ENCODE measurements at places on chromosomes 12 and 14.

DNA sequence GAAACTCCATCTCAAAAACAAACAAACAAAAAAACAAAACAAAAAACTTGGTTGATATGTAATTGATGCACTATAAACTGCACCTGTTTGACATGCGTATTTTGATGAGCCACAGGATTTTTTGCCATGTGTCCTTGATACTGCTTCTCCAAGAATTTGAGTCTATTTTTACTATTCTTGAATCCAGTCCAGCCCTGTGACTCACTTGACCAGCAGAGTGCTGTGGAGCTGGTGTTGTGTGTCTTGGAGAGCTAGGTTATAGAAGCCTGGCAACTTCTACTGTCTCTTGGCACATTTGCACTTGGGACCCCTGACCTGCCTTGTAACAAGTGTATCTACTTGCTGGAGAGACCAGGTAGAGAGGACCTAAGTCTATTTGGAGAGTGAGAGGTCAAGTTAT lies 52.0 kb downstream of the KLRG1 start:
- no peak for DNase-seq

DNA sequence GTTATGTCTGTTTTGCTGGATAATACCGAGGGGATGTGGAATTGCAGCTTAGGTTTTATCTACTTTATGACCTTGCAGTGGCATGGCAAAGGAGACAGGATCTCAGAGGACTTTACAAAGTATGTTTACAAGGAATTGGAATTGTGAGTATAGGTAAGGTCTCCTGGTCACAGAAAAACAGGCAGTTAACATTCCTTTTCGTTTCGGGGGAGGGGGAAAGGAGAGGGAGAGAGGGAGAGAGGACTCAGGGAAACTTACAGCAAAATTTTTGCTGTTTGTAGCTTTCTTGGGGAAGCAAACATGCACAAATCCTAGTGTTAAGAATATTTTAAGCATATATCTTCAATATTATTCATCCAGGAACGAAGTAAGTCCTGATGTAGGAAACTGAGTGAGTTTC lies 590.5 kb upstream of the LRFN5 start:
- DNase-seq, result no peak

- no peak for DNase-seq
Measured at GRCh38 chr12:800401-800800, 48.0 kb downstream of the WNK1 start.

DNA sequence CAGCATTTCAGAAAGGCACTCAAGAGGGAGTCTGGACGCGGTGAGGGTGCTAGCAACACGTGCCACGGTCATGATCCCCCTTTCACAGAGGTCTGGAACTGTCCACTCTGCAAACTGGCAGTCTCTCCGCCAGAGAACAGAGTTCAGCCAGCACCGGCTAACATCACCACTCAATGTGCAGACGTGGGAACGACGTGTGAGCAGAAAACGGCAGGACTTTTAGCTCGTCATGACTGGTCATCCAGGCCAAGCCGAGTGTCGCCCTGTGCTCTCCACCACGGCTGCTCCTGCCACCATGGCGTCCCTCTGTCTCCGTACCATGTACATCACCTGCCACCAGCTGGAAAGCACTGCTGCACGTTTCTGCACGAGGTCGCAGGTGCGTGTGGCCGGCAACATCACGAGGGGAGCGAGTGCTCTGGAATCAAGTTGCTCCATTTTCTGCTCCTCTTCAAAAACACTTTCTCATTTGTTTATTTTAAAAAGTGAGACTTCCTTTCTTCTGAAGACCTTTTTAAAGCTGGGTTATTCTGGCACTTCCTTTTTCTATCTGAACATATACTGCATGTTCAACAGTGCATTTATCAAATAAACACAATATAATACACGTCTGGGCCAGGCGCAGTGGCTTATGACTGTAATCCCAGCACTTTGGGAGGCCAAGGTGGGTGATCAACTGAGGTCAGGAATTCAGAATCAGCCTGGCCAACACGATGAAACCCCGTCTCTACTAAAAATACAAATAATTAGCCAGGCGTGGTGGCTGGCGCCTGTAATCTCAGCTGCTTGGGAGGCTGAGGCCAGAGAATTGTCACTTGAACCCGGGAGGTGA lies 28.0 kb downstream of the SLC15A4 start:
- DNase-seq, result no peak

DNA sequence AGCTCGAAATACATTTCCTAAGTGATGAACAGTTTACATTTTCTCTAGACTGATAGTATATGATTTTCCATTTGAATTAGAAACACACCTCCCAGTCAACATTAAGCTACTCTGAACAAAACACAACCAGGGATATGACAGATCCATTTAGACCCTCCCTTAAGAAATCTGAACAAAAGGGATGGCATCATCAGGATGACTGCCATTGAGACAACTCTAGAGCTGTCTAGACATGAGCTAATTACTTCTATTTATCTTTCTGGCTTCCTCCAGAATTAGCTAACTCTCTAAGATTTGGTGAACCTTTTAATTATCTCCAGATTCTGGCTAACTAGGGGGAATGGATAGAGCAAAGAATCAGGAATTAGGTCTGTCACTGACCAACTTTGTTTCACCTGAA lies 92.9 kb upstream of the IGF1 start:
- no peak for DNase-seq

GRCh38 chr12:67928621-67929383 lies 60.4 kb upstream of the IFNG-AS1 start:
- no peak for DNase-seq

DNA sequence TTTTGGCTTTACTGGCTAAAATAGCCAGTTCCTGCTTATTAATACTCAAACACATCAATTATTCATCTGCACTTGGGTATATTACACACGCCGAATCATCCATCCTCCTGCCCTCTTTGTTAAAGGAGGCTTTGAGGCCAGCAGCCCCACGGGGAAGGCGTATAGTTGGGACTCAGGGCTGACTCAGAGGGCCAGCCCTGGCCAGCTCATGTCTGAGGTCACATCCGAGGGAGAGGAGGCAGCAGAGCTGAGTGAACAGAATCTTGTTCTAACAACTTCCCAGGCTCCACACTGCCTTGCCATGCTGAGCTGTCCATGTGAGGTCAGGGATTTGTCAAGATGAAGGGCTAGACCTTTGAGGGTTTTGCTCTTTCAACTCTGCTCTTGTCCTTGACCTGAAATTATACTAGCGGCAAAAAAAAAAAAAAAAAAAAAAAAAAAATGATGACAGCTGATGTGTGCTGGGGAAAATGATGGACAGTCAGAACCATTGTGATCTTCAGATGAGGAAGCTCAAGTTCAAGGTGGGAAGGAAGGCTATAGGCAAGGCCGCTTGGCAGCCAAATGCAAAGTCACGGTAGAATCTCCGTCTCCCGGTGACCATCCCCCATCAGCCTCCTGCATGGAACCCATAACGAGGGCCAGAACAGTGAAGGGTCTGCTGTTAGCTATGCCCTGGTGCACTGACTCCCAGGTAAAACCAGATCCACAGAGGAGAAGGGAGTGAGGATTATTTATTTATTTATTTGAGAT lies 12.5 kb upstream of the MARK3 start:
- DNase-seq, result no peak

DNA sequence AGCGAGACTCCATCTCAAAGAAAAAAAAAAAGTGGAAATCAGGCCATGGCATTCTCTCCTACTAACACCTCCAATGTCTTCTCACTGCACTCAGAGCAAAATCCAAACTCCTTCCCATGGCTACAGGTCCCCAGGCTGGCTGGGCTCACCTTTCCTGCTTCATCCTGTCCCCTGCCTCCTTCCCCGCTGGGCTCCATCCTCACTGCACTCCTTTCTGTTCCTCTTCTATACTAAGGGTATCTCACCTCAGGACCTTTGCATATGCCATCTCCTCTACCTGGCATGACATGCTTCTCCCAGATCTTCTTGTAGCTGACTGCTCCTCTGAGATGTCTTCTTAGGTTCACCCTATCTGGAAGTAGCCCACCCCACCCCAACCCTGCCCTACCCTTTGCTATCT lies 111.1 kb downstream of the DPF3 start:
- DNase-seq, result no peak

- no peak for DNase-seq
Measured at GRCh38 chr12:130455161-130455560, 117.5 kb downstream of the PIWIL1 start.

DNA sequence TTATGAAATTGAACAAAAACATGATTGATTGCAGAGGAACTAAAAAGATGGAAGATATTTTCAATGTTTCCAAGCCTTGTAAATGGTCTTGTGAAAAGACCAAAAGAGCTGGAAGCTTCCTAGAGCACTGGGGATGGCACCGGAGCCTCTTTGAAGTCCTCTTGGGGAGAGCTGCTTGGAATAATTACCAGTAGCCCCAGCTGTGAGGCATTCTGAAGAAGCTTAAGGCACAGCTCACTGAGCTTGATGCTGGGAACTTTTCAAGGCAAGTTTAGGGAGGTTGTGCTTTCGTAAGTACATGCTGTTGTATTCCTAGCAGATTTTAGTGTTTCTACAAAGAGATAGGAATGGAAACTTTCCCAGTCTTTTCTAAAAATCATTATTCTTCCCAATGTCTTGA lies 13.9 kb downstream of the PDZRN4 start:
- no peak for DNase-seq

DNA sequence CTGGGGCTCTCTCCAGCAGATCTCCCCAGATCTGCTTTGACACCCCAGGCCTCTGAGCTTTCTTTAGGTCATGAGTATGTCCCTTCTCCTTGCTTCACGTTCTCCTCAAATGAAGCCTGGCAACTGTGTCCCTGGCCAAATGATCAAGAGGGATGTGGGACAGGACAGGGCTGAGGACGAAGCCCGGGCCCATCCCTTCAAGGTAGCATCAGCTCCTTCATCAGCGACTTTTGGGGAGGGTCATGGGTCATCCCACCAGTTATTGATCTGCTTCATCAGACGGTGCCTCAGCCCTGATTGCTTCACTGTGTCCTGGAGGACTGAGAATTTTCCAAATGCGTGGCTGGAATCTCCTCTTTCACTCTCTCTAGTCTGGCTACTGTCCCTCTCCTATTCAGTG lies 32.3 kb downstream of the ACADS start:
- DNase-seq, result no peak

- DNase-seq, result no peak
Measured at GRCh38 chr12:64008596-64008995, 164.1 kb downstream of the SRGAP1 start.

DNA sequence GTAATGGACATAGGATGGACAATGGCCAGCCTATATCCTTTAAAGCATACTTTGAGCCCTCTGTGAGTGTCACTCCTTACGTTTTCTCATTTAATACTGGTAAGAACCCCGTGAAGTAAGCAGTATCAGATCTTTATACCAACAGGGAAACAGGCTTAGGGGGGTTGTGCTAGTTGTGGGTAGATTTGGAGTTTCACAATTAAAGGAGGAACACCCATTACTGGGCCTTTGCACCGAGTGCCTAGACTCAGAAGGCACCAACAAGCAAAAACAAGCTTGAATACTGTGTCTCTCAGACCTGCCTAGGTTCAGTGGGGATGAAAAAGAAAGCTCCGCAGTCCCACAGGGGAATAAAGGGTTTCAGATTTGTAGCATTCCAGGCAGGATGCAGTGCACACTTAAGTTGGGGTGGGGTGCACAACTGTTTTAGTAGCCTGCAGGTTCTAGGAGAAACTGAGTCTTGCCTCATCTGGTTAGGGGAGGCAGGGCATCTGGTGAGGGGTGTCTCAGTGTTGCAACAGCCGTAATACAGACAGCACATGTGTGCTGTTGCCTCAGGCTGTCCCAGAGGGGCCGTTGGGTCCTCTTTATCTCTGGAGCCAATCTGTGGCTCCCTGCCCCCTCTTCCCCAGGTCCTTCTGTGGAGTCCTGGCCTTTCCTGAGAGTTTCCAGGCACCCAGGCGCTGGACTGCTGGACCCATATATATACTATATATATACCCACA lies 51.2 kb downstream of the IRAK3 start:
- no peak for DNase-seq

DNA sequence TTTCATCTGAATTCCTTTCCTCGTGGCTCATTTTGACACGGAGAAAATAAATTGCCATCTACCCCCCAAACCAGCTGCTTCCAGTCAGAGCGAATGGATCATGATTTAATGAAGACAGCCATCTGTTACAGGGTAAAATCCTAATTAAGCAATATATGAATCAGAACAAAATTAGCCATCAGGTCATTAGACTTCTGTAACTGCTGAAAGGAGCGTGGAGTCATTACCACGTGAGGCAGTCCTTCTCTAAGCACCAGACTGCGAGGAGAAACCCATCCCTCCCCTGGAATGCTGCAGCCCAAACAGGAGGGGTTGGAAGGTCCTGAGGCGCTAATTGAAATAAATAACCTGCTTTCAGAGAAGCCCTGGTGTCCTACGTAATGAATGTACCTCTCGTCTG lies 51.1 kb upstream of the TCL1A start:
- DNase-seq, result no peak

DNA sequence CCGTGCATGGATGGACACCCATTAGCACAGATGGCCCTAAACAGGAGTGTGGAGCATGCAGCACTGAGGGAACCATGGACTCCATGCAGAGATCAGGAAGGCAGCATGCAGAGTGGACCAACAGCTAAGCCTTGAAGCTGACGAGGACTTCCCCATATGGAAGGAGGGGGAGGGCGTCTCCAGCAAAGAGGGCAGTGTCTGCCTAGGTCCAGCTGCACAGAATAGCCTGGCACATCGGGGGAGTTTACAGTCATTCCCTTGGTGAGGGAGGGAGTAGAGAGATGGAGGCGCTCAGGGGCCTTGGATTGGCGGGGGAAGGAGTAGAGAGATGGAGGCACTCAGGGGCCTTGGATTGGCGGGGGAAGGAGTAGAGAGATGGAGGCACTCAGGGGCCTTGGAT lies 64.5 kb downstream of the ANKRD9 start:
- no peak for DNase-seq

- no peak for DNase-seq
Measured at GRCh38 chr12:42128327-42128726, 16.3 kb downstream of the GXYLT1 start.

- no peak for DNase-seq
Measured at GRCh38 chr12:10705655-10706054, 17.5 kb downstream of the YBX3 start.

- DNase-seq, result no peak
Measured at GRCh38 chr12:1034243-1034642, 43.2 kb downstream of the ERC1 start.

DNA sequence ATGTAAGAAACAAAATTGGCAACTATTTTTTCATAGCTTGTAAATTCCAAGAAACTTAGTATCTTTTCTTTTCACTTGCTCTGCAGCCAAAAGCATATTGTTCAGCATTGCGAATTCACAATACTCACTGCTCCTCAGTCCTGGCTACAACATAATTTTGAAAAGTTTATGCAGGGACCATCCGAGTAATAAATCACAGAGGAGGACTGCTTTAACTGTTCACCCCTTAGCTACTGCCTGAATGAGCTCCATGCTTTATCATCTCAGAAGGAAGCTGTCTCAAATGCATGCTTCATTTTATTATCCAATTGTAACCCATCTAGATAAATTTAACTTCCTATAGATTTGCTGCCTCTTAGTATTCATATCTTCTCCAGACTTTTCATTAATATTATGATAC lies 827.8 kb downstream of the DIO2 start:
- DNase-seq, result no peak

DNA sequence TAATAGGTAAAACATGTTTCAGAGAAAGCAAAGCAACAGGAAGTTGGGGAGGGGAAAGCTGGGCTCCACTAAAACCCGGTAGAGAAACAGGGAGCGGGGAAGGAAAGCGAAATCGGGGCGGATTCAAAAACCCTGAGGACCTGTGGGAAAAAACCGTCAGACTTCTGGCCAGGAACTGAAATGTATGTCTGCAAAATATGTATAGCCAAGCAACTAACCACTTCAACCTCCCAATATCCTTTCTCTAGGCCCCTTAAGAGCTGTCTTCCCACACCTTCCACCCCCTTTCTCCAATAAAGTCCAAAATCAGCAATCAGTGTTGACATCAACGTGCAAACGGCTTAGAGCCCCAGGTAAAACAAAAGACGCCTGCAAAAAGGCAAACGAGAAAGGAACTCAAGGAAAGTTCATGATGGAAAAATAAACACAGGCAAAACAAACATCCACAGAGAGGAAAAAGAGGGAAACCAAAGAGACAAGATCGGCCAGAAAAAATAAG lies 32.8 kb downstream of the SIX1 start:
- DNase-seq, result no peak

Data from GM10248 (cell line).